ENCODE measurements at places on chromosomes 6 and 20. TPM values are rescaled to one million over a fixed set of nuclear protein-coding genes. Genes with fewer than 3 reads are reported as not detected.

The FOXQ1 gene
- 0.82 TPM for total RNA-seq

- DNase-seq: peak; percentile 92
These were observed 67.0 kb downstream of the TNFRSF21 start for GRCh38 chr6:47242483-47243386.

- no peak for DNase-seq
These were observed 180.2 kb downstream of the MAFB start for GRCh38 chr20:40508821-40509220.

GRCh38 chr6:87848616-87849015 lies 146.6 kb upstream of the AKIRIN2 start:
- peak; percentile 50 for DNase-seq

- no peak for DNase-seq
These were observed 121.2 kb downstream of the THBS2 start for GRCh38 chr6:169132352-169132940.

- no peak for DNase-seq
These were observed 45.6 kb downstream of the DTD1 start for GRCh38 chr20:18633411-18633810.

GRCh38 chr6:37171201-37171969 lies 1.4 kb downstream of the PIM1 start:
- peak; percentile 67 for DNase-seq

All from colonic mucosa (tissue), 4 donors.